ENCODE measurements at places on chromosomes 6 and 20.

DNA sequence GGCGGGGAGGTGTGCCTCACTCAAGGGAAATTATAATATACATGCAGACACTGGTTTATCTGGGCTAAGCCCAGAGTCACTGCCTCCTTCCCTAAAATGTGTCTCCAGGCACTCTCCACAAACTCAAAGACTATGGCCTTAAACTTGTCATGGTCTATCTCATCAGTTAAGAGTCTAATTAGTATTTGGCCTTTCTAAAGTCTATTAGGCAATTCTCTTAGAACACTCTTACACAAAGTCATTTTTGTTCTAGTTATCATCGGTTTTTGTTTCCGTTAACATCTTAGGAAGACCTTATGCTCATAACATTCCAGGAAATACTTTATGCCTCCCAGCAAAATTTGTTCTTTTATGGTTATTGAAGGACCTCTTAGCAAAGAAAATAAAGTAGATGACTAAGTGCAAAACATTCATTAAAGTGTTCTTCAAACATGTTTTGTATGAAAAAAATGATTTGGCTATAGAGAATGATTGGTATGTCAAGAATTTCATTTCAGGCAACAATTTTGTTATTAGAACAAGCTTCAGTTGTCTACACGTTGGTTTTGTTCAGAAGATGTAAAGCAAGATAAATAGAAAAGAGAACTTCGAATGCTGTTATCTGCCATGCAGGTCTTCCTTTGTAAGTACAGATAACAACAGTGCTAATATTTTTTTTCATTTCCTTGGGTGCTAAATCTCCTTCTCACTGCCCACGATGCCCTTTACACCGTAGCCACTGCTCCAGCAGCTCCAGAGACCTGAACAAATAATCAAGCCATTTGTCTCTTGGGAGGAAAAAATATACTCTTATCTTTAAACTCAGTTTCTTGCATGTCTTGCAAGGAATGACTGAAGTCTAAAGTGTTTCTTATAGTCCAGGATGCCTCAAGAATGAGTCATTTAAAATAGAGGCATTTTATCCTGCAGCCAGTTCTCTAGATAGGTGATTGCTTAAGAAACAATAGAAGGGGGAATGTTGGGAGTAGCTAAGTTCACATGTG lies 170.4 kb downstream of the HTR1B start:
- no peak for DNase-seq

- DNase-seq, result no peak
Observed at GRCh38 chr6:116542426-116542825, 3.1 kb downstream of the TRAPPC3L start.

DNA sequence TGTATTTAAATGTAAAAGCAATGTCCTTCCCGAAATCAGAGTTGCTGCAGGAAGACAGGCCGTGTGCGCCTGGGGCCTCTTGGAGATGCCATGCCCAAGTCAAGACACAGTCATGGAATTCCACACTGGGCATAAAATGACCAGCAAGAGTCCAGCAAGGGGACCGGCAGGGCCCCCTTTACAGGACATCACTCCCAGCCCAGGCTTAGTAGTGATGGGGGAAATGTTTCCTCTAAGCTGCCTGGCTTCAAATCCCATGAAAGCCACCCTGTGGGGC lies 1.9 kb upstream of the PPP1R3G start:
- DNase-seq, result no peak

DNA sequence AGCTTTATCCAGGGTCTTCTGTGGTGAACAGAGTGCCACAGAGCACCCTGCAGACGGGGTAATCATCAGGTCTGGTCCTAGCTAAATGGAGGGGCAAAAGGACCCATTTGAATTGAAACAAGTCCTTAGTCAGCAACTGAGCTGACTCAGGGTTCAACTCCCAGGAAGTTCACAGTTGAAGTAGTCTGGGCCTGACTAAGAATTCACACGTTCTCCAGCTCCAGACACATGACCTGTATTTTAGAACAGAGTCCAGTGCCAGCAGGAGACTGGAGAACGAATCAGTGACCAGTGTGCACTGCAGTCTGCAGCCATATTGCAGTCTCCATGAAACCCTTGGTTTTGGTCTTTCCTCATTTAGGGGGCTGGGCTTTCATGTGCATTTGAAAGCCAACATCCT lies 85.2 kb downstream of the ELOVL4 start:
- no peak for DNase-seq

GRCh38 chr20:2693286-2694007 lies 867 bp downstream of the EBF4 start:
- no peak for DNase-seq

Data from NCI-H2107 (cell line).